Activated CD4-positive, alpha-beta memory T cell treated with anti-CD3 and anti-CD28 coated beads, Interleukin-2, amount 10 ng/mL, durations not matched to agents 7 days and 5 days (primary cell): ENCODE measurements at places on chromosomes 1 and 21. TPM values are rescaled to one million over a fixed set of nuclear protein-coding genes. Genes with fewer than 3 reads are reported as not detected.

Gene KIFAP3
- total RNA-seq = 27.7 TPM

Gene SPRR4
- total RNA-seq = not detected

Gene CD101
- total RNA-seq = 2.9 TPM

Gene CFHR4
- total RNA-seq = not detected

Gene SYPL2
- total RNA-seq = not detected

Gene AMPD1
- total RNA-seq = not detected

Gene RNF223
- total RNA-seq = not detected

Gene LCE2B
- not detected for total RNA-seq

Gene FAM131C
- total RNA-seq = 5.6 TPM

Gene ATAD3C
- total RNA-seq = 1.4 TPM

Gene PPIAL4G
- total RNA-seq = 0.86 TPM

Gene PRAMEF8
- not detected for total RNA-seq

GRCh38 chr1:84724128-84724860, 34.0 kb upstream of the SSX2IP start:
- H3K4me1 ChIP-seq = peaks cover 4% of the 10 kb centered on the region
- DNase-seq = peak; percentile 41
- no peaks in the 10 kb centered on the region for H3K36me3 ChIP-seq
- peaks cover 14% of the 10 kb centered on the region for H3K27me3 ChIP-seq

- H3K4me3 ChIP-seq = no peak overlapping the region
- no peak for DNase-seq
- H3K27ac ChIP-seq = no peak overlapping the region
Observed at GRCh38 chr21:39714331-39714730, 30.7 kb upstream of the IGSF5 start.

GRCh38 chr1:207845109-207845508, 65.8 kb downstream of the CD34 start:
- H3K27me3 ChIP-seq = no peaks in the 10 kb centered on the region
- no peak overlapping the region for H3K27ac ChIP-seq
- H3K36me3 ChIP-seq = peaks cover 51% of the 10 kb centered on the region
- H3K4me1 ChIP-seq = peaks cover 37% of the 10 kb centered on the region
- no peak for DNase-seq

DNA sequence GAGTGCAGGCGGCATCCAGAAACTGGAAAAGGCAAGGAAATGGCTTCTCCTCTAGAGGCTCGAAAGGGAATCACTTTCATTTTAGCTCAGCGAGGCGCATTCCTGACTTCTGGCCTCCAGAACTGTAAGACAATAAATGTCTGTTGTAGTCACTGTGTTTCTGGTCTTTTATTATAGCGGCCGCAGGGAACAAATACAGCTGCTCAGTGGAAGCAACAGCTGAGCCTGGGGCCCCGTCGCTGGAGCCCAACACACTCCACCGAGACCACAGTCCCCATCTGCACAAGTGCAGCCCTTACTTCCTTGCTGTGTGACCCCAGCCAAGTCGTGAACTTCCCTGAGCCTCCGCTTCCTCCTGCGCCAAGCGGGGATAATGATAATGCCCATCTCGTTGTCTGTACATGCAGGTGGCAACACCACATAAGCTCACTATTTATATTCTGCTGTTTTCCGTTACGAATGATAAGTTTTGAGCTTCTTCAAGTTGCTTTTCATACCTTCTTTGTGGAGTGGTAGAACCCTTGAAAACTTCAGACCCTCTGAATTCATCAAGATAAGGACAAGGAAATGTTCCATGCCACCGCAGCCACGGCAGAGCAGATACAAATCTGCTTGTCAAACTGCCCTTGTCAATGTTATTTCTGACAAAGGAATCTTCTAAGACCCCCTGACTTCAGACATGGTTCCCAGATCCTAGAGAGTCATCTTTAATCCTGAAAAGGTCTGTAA, 3.2 kb upstream of the LAPTM5 start:
- no peak overlapping the region for H3K4me3 ChIP-seq
- peaks cover 63% of the 10 kb centered on the region for H3K4me1 ChIP-seq
- no peak overlapping the region for H3K27ac ChIP-seq
- peaks cover 18% of the 10 kb centered on the region for H3K36me3 ChIP-seq
- no peaks in the 10 kb centered on the region for H3K27me3 ChIP-seq

- peak; percentile 32 for DNase-seq
- peaks cover 47% of the 10 kb centered on the region for H3K36me3 ChIP-seq
Observed at GRCh38 chr1:2232255-2232915, 4.3 kb downstream of the SKI start.

DNA sequence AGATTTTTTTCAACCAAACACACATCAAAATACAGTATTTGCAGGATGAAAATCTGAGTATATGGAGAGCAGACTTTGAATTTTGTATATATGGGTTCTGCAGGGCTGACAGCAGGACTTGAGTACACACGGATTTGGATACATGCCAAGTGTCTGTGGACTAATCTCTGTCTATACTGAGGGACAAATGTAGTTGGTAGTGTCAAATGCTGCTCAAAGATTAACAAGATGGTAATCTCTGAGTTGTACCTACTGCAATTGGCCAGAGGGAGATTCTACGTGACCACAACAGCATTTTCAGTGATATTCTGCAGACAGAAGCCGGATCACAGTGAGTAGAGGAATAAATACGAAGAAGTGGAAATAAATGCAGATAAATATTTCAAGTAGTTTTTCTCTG, 43.4 kb downstream of the SHCBP1L start:
- H3K27me3 ChIP-seq = peaks cover 5% of the 10 kb centered on the region
- H3K4me1 ChIP-seq = no peaks in the 10 kb centered on the region
- DNase-seq = no peak
- no peak overlapping the region for H3K27ac ChIP-seq
- H3K36me3 ChIP-seq = no peaks in the 10 kb centered on the region

GRCh38 chr1:59593798-59594790, 220.7 kb upstream of the HOOK1 start:
- H3K27ac ChIP-seq = no peak overlapping the region

DNA sequence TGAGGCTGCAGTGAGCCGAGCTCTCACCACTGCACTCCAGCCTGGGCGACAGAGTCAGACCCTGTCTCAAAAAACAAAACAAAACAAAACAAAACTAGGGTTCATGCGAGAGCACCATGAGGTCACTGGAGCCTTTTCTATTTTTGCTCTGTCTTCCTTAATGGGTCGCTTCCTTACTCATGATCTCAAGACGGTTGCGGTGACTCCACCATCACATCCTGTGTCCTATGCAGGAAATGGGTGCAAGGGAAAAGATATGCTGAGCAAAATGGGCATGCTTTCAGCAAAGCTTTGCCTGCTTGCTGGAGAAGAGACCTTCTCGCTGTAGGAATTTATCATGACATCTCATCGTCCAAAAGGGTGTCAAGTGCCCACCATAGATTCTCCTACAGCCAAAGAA, 36.4 kb downstream of the WNT9A start:
- H3K4me3 ChIP-seq = no peak overlapping the region
- no peak overlapping the region for H3K27ac ChIP-seq
- no peaks in the 10 kb centered on the region for H3K27me3 ChIP-seq
- H3K4me1 ChIP-seq = peaks cover 11% of the 10 kb centered on the region
- no peak for DNase-seq

GRCh38 chr1:181490740-181491712, 7.7 kb downstream of the CACNA1E start:
- no peak for DNase-seq
- H3K36me3 ChIP-seq = no peaks in the 10 kb centered on the region
- peaks cover 3% of the 10 kb centered on the region for H3K4me1 ChIP-seq
- no peak overlapping the region for H3K4me3 ChIP-seq
- no peak overlapping the region for H3K27ac ChIP-seq
- peaks cover 65% of the 10 kb centered on the region for H3K27me3 ChIP-seq

DNA sequence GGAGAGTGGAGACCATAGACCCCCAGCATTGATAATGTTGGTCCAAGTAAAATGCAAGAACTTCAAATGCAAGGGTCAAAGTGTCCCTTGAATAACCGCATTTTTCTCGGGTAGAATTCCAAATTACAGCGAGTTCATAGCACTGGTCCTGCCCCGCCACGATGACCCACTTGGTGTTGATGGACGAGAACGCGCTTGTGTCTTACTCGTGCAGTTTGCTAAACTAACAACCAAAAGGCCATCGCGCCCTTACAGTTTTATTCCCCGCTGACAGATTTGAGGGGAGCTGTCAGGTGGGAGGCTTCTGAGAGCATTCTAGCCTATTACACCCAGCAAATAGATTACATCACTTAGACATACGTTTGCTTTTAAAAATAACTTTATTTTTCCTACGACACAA, 17.3 kb upstream of the TSPEAR start:
- no peak overlapping the region for H3K4me3 ChIP-seq
- no peaks in the 10 kb centered on the region for H3K36me3 ChIP-seq
- no peak for DNase-seq
- no peaks in the 10 kb centered on the region for H3K4me1 ChIP-seq
- no peak overlapping the region for H3K27ac ChIP-seq
- H3K27me3 ChIP-seq = peaks cover 26% of the 10 kb centered on the region

DNA sequence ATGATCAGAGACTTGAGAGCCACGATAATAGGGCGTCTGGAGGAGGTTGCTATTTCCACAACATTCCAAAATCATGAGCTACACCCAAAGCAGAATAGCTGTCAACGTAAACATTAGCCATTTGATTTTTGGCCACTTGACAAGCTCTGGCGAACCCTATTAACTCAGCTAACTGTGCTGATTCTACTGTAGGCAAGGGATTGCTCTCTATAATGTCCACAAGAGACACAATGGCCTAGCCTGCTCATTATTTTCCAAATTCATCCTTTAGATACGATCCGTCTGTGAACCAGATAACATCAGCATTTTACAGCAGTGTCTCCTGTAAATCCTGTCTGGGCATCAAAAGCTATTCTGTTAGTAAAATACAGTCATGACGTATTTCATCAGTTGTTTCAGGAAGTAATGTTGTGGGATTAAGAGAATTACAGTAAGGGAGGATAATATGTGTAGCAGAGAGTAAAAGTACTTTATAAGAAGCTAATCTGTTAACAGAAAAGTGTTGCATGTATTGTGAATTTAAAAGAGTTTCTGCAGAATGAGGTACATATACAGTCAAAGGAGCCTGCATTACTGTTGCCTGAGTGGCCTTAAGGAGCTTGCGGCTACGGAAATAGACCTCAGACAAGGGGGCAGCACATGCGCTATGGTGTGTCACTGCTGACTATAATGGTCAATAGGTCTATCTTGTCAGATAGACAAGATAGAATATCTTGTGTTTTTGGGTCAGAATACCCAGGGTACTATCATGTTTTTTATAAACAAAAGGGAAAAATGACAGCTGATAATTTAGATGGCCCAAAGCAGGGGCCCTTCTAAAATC, 44.9 kb upstream of the TINAGL1 start:
- peaks cover 7% of the 10 kb centered on the region for H3K4me1 ChIP-seq
- no peaks in the 10 kb centered on the region for H3K36me3 ChIP-seq
- no peak overlapping the region for H3K27ac ChIP-seq
- no peak overlapping the region for H3K4me3 ChIP-seq

- peaks cover 11% of the 10 kb centered on the region for H3K4me1 ChIP-seq
- no peak overlapping the region for H3K4me3 ChIP-seq
- no peak overlapping the region for H3K27ac ChIP-seq
- DNase-seq = no peak
Observed at GRCh38 chr1:111468717-111469100, 5.1 kb upstream of the C1orf162 start.

DNA sequence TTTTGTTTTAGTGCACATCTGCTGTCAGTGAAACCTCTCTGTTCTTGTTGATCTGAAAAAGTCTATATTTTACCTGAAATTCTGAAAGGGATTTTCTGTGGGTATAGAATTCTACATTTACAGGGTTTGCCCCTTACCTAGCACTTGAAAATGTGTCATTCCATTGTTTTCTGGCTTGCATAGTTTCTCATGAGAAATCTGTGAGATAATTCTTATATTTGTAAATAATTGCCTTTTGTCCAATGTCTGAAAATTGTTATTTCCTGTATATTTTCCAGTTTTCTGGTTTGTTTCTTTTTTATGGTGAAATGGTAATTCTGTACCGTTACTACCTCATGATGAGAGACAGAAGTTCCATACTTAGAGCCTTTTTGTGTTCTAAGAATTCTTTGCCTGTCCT, 11.8 kb upstream of the SCAF4 start:
- DNase-seq = no peak
- H3K4me3 ChIP-seq = no peak overlapping the region
- H3K36me3 ChIP-seq = peaks cover 3% of the 10 kb centered on the region
- H3K27me3 ChIP-seq = peaks cover 2% of the 10 kb centered on the region

DNA sequence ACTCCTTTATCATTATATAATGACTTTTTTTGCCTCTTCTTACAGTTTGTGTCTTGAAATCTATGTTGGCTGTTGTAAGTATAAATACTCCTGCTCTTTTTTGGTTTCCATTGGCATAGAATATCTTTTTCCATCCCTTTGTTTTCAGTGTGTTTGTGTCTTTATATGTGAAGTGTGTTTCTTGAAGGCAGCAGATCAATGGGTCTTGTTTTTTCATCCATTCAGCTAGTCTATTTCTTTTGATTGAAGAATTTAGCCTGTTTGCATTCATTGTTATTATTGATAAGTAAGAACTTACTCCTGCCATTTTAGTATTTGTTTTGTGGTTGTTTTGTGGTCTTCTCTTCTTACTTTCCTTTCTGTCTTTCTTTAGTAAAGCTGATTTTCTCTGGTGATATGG, 322.8 kb downstream of the PLA2G4A start:
- no peaks in the 10 kb centered on the region for H3K36me3 ChIP-seq
- no peaks in the 10 kb centered on the region for H3K27me3 ChIP-seq
- no peak overlapping the region for H3K4me3 ChIP-seq
- DNase-seq = no peak
- no peaks in the 10 kb centered on the region for H3K4me1 ChIP-seq

- no peak overlapping the region for H3K27ac ChIP-seq
- no peaks in the 10 kb centered on the region for H3K4me1 ChIP-seq
- no peak for DNase-seq
- H3K4me3 ChIP-seq = no peak overlapping the region
Observed at GRCh38 chr1:172163498-172164215, 256.8 kb upstream of the C1orf105 start.

- peak overlapping the region; percentile 69 for H3K27ac ChIP-seq
- H3K4me3 ChIP-seq = peak overlapping the region; percentile 55
- peaks cover 31% of the 10 kb centered on the region for H3K4me1 ChIP-seq
- H3K36me3 ChIP-seq = peaks cover 80% of the 10 kb centered on the region
- no peaks in the 10 kb centered on the region for H3K27me3 ChIP-seq
- peak; percentile 54 for DNase-seq
Observed at GRCh38 chr1:223748405-223748772, 36.0 kb downstream of the CAPN2 start.

- H3K27ac ChIP-seq = peak overlapping the region; percentile 89
- no peaks in the 10 kb centered on the region for H3K27me3 ChIP-seq
- H3K4me1 ChIP-seq = peaks cover 35% of the 10 kb centered on the region
- H3K4me3 ChIP-seq = peak overlapping the region; percentile 44
- H3K36me3 ChIP-seq = peaks cover 55% of the 10 kb centered on the region
Observed at GRCh38 chr1:46675549-46676314, 4.1 kb downstream of the TEX38 start.

GRCh38 chr1:52588027-52588426, 14.1 kb upstream of the GPX7 start:
- H3K27ac ChIP-seq = no peak overlapping the region
- H3K27me3 ChIP-seq = no peaks in the 10 kb centered on the region
- no peaks in the 10 kb centered on the region for H3K36me3 ChIP-seq
- no peaks in the 10 kb centered on the region for H3K4me1 ChIP-seq

- no peak overlapping the region for H3K4me3 ChIP-seq
- no peaks in the 10 kb centered on the region for H3K36me3 ChIP-seq
- no peaks in the 10 kb centered on the region for H3K27me3 ChIP-seq
- DNase-seq = no peak
Observed at GRCh38 chr1:3598051-3598491, 13.2 kb downstream of the MEGF6 start.
